ENCODE measurements at places on chromosomes 16 and 17.

- no peak for DNase-seq
Observed at GRCh38 chr16:11497851-11498289, 88.8 kb downstream of the LITAF start.

GRCh38 chr17:51434434-51435170 is 174.3 kb downstream of the UTP18 start:
- no peak for DNase-seq

GRCh38 chr16:57616876-57617275 is 11.6 kb upstream of the ADGRG1 start:
- no peak for DNase-seq

GRCh38 chr16:70563636-70564035 is 40.0 kb downstream of the SF3B3 start:
- DNase-seq = no peak

GRCh38 chr17:50080096-50080480 is 15.1 kb upstream of the PDK2 start:
- DNase-seq = no peak

GRCh38 chr17:67347826-67348225 is 18.6 kb downstream of the PSMD12 start:
- DNase-seq = no peak

GRCh38 chr17:75872434-75873351 is 5.7 kb downstream of the TRIM47 start:
- DNase-seq = no peak

GRCh38 chr16:71244521-71244920 is 14.0 kb upstream of the HYDIN start:
- DNase-seq = no peak

GRCh38 chr17:20046629-20047028 is 37.5 kb downstream of the SPECC1 start:
- no peak for DNase-seq

DNA sequence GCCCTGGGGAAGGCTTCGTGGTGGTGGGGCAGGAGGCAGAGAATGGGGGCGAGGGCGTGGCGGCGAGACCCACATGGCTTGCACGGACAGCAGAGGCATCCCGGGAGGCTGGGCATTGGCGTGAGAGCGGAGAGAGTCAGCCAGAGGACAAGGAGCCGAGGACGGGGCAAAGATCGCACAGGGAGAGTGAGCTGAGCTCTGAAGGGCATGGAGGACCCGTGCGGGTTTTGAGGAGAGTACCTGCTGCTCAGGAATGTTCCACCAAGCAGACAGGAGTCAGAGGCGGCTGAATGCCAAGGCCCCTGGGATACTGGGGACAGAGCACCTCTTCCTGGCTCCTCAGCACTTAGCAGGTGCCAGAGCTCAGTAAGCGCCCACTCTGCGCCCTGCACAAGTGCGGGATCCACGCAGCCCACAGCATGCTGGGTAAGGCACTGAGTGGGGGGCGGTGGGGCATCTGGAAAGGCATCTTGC is 47.8 kb downstream of the ARHGAP27 start:
- no peak for DNase-seq

DNA sequence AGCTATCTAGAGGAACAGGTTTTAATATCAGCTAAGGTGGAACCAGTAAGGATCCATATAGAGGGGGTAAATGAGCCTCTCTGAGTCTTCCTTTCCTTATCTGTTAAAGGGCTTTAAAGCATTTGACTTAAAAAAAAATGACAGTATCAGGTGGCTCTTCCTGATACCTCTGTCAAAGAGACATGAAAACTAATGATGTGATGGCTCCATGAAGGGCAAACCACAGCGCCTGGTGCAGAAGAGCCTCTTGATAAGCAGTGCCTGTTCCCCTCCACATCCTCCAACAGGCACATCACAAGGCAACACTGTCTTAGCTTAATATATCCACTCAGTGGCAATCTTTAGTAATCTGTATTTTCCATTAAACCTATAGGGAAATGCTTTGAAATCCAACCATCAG is 68.9 kb downstream of the USP31 start:
- DNase-seq = no peak

- DNase-seq = no peak
Observed at GRCh38 chr17:80122026-80122575, 20.7 kb downstream of the GAA start.

GRCh38 chr16:84347161-84347560 is 21.2 kb upstream of the ATP2C2 start:
- no peak for DNase-seq

- DNase-seq = no peak
Observed at GRCh38 chr17:62163847-62164246, 98.8 kb upstream of the MED13 start.

- no peak for DNase-seq
Observed at GRCh38 chr17:70076831-70077230, 1.8 kb downstream of the KCNJ16 start.

GRCh38 chr17:1169221-1169928 is 10.4 kb downstream of the ABR start:
- DNase-seq = no peak

DNA sequence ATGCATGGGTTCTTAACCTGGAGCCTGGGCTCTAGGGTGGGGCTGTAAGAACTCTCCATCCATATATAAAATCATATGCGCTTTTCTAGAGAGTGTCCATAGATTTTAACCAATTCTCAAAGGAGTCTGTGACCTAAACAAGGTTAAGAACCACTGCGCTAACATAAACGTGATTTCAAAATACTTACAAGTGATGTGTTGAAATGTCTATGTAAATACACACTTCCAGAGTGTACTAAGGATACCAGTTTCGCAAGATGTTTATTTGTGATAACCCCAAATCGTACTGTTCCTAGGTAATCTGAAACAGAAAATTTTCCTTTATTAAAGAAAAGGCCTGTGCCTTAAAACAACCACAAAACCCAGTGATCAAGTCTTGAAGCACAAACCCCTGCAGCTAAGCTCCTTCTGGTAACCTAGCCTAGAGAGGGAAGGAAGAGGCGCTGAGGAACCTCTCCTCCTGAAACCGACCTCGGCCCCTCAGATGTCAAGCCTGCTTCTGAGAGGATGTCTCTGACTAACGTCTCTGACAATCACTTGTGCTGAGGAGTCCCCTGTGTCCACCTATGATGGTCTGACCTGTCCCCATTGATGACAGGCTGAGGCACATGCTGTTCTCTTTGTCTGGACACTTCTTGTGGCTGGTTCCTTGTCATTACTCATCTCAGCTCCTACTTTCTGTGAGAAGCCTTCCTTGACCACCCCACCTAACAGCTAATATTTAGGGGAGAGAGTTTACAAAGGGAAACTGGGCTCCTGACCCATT is 32.2 kb downstream of the SNN start:
- no peak for DNase-seq

DNA sequence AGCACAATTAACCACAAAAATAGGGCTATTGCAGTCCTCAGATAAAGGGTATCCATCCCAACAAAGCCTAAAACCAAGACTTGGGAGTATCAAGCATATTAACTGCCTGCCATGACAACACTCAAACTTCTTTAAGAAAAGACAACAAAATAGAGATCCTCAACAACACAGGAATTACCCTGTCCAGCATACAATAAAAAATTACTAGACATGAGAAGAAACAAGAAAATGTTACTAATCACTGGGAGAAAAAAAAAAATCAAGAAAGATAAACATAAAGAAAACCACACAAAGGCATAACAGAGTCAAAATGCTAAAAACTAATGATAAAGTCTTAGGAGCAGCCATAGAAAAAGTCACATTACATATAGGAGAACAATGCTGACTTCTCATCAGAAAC is 73.9 kb downstream of the SLC39A11 start:
- no peak for DNase-seq

GRCh38 chr16:2194166-2194834 is 2.1 kb downstream of the CASKIN1 start:
- no peak for DNase-seq

- no peak for DNase-seq
Observed at GRCh38 chr16:8376430-8376829, 213.9 kb downstream of the TMEM114 start.

- no peak for DNase-seq
Observed at GRCh38 chr16:4442371-4442770, 16.7 kb downstream of the DNAJA3 start.

- DNase-seq = no peak
Observed at GRCh38 chr16:25040543-25040942, 25.4 kb upstream of the ARHGAP17 start.

DNA sequence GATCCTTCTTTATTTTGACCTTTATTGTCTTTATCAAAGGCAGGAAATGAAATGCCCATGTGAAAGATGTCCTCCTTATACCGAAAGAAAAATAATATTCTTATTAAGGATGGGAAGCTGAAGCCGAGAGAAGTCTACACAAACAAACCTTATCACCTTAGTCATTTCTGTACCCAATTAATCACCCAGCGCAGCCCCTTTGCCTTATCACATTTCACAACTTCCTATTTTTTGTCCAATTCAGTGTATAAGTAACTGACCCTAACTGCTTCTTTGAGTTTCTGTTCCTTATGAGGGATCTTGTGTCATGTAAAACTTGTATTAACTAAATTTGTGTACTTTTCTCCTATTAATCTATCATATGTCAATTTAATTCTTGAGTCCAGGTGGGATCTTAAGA is 16.4 kb upstream of the CCL23 start:
- DNase-seq = no peak

GRCh38 chr17:36921095-36921851 is 16.0 kb upstream of the LHX1 start:
- peak; percentile 17 for DNase-seq

DNA sequence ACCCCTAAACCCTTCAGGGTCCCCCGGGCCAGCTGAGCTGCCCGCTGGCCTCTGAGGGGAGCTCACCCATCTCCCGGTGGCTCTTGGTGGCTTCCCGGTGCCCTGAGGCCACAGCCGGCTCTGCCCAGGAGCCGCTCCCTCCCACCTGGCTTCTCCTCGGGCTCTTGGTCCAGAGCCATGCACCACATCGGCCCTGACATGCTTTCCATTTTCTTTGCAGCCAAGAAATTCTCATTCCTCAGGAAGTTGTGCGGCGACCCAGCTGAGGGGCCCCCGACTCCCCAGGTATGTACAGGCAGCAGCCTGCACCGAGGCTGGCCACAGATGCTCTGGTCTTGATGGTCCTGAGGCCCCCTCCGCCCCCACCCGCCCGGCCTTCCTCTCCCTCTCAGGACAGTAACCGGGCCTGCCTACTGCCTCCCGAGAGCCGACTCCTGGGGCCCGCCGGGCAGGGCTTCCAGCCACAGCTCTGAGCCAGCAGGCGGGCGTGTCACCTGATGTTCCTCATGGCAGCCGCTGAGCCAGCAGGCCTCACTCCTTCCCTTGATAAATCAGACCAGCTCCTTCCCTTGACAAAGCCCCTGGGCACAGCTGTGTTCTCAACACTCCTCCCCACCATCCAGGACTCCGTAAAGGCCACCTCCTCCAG is 28.4 kb upstream of the ZFPM1 start:
- no peak for DNase-seq

- DNase-seq = no peak
Observed at GRCh38 chr16:17371299-17371698, 99.5 kb downstream of the XYLT1 start.

DNA sequence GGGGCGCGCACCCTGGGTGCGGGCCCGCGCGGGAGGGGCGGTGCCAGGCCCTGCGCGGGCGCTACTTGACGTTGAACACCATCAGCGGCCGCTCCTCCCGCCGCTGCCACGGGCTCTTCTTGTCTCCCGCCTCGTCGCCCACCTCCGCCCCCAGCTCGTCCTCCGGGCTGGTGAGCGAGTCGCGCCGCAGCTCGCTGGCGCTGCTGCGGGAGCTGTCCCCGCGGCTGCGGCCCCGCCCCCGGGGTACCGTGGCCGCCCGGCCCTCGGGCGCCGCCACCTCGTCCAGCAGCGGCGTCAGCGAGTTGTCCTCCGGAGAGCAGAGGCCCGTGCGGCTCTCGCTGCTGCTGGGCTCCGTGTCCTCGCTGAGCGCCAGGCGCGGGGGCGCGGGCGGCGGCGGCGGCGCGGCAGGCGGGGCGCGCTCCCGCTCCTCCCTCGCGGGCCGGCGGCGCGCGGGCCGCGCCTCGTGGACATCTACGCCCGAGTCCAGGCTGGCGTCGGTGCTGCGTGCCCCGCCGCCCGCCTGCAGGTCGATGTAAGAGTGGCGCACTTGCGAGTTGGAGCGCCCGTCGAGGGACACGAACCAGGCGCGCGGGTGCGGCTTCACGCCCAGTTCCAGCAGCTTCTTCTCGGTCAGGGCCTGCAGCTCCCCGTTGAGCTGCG is 8.7 kb downstream of the GRN start:
- DNase-seq = no peak

GRCh38 chr16:2206420-2206779 is 1.1 kb downstream of the MLST8 start:
- DNase-seq = no peak

DNA sequence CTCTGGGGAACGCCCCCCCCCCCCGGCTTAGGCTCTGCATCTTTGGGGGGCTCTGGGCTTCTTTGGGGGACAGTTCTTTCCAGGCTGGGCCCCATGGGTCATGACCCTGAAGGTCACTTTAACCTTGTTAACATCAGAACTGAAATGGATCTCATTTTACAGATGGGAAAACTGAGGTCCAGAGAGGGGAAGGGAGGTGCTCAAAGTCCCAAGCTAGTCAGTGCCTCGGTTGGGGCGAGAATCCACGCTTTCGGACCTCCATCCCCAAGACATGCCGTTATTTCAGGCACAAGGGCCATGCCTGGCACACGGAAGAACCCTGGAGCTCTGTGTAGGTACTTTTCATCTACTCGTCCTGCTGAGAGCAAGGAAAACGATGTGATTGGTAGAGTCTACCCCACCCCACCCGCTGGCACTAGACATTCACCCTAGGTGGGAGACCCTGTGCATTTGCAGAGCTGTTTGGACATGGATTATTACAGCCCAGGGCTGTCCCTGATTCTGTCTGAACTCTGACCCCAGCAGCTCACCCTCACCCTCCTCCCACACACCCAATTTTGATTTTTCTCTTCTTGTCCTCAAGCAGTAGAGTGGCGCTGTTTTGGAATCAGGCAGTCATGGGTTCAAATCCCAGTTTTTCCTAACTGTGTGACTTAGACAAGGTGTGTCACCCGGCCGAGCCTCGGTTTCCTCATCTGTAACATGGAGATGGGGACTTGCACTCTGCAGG is 155.1 kb upstream of the CDC42EP4 start:
- no peak for DNase-seq

DNA sequence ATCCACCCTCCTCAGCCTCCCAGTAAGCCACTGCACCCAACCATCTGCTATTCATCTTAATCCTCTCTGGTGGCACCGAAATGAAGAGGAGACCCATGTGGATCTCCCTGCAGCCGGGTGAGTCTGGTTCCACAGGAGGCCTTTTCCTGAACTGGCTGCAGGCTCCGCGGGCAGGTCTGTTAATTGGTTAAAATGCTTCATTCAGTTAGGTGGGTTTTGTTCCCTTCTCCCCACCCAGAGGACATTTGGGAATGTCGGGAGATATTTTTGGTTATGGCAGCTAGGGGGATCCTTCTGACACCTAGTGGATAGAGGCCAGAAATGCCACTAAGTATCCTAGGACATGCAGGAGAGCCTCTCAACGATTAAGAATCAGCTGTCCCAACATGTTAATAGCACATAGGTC is 16.7 kb downstream of the C16orf54 start:
- no peak for DNase-seq

GRCh38 chr17:72995008-72995656 is 97.4 kb downstream of the SLC39A11 start:
- DNase-seq = no peak

- no peak for DNase-seq
Observed at GRCh38 chr17:82018989-82019689, 3.5 kb downstream of the CENPX start.

- no peak for DNase-seq
Observed at GRCh38 chr16:1154887-1155331, 2.0 kb downstream of the CACNA1H start.

GRCh38 chr17:15508466-15508865 is 41.0 kb upstream of the CDRT4 start:
- no peak for DNase-seq

All from dorsolateral prefrontal cortex (tissue), 122 donors.